Breast epithelium (tissue), 4 donors: ENCODE measurements at places on chromosomes 16 and 17. TPM values are rescaled to one million over a fixed set of nuclear protein-coding genes. Genes with fewer than 3 reads are reported as not detected.

GRCh38 chr16:57345021-57345420 lies 13.6 kb upstream of the CCL22 start:
- no peak for DNase-seq

DNA sequence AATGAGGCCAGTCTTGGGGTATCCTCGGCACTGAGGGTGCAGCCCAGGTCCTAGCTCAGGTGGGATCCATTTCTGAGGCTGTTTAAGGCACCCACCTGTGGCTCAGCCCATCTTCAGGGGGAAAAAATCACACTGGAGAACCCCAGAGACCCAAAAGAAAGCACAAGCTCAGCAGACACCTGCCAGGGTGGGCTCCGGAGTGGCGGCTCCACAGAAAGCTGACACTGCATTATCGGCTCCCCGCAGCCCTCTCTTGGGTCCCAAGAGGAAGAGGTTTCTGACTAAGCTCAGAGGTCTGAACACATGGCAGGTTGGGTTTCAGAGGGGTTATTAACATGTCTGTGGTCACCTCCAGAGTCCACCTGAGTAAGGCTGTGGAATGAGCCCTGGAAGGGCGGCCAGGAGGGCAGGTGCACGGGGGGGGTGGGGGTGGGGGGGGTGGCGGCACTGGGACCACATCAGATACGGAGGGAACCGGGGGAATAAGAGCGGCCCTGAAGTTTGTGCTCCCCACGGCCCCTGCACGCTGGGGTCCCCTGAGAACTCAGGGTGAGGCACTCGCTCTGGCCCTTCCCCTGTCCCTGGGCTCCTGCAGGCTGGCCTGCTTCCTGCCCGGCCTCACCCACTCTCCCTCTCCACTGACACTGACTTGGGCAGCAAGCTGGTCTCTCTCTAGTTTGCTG lies 79.5 kb downstream of the TIMM22 start:
- DNase-seq, result no peak

DNA sequence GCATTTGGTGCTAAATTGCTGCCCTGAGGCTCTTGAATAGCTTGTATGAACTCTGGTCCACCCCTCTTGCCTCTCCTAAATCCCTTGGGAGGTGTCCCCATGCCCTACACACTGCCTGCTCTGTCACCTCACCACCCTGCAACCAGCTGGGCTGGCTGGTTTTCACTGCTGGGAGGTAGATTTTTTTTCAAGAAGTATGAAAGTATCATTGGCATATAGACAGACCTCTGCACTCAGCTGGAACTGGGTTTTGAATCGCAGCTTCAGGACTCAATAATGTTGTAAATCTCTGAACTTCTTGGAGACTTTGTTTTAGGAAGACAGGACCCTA lies 184.9 kb downstream of the MSI2 start:
- no peak for DNase-seq

GRCh38 chr17:5509482-5509881 lies 23.1 kb downstream of the MIS12 start:
- DNase-seq, result no peak

GRCh38 chr17:81387100-81388090 lies 7.9 kb upstream of the BAHCC1 start:
- no peak for DNase-seq

GRCh38 chr16:12387786-12388185 lies 411.3 kb downstream of the SNX29 start:
- no peak for DNase-seq

Gene HNF1B
- not detected for total RNA-seq

Gene RNF222
- total RNA-seq, result not detected

Gene CCDC43
- total RNA-seq, result 22.8 TPM

Gene CCL2
- total RNA-seq, result 7.4 TPM

Gene PHF23
- 37.7 TPM for total RNA-seq
